Islet precursor cell (in vitro differentiated cells): ENCODE measurements at places on chromosomes 11 and 22.

GRCh38 chr11:9120664-9121468 is 29.5 kb upstream of the SCUBE2 start:
- peak; percentile 85 for DNase-seq

DNA sequence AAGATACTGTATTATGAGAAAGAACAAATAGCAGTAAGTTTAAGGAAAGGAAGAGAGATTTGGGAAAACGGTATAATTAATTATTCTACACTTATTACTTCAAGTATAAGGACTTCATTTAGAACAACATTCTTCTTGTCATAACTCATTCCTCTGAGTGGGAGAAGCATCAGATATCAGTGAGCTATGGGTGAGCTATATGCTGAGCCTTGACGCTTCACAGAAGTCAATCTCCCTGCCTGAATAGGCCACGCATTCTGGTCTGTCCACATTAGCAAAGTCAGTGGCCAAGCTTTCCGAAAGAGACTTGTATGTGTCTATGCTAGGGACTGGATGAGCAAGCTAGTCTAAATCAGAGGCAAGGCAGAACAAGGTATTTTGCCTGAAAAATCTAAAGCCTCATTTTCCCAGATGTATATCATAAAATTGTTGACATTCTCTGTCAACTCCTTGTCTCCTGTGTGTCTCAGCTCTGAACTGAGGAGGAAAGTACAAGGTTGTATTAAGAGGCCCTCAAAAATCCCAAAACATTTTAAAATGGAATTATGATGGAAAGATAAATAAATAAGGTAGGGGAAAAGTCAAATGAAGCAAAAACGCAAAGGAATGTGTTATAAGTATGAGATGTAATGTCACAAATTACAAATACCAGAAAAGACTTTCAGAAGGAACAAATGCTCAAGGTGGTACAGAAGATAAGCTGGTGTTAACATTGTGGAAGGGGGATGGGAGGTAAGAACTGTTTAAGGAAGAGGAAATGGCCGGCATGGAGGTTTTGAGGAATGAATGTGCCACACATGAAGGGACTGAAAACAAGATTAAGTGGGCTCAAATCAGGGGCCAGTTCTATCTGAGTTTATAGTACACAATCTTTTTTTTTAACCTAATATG is 1.4 kb downstream of the OR52N2 start:
- DNase-seq, result no peak

DNA sequence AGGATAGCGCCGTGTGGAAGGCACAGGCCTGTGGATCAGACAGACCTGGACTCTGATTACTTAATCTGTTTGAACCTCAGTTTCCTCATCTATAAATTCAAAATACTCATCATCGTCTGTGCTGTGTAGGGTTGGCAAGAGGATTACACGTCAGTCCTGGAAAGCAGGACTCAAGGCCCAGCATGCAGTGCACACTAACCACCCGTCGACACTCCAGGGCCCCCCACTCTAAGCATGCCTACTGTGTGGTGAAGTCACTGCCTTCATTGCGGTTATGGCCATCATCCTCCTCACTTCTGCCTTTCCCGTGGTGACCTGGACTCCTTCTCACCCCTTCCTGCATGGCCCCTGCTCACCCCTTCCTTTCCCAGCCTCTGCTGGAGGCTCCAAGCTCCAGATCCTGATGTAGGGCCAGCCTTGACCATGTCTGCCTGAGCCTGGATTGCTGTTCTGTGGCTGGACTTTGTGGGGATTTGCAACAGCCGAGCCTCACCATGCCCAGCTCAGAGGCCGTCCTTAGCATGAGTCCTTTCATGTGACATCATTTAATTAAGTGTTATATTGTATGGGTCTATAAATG is 1158.0 kb downstream of the TBC1D22A start:
- no peak for DNase-seq

- DNase-seq, result peak; percentile 79
Measured at GRCh38 chr22:30823015-30823370, 128.3 kb downstream of the OSBP2 start.

DNA sequence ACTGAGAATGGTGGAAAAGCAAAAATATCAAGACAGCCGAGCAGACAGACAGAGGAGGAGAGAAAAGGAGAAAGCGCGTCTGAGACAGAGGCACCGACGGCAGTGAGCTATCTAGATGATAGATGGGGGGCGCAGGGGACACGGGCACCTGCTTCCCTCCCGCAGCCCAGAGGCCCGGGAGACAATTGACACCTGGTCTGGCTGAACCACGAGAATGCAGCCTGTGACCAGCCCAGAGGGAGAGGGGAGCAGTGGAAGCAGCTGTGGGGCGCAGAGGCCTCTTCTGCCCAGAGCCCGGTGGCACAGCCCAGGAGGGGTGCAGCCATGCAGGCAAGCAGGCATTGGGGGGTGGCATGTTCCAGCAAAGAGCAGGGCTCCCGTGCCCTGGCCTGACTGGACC is 48.2 kb downstream of the ELFN2 start:
- DNase-seq, result no peak

- DNase-seq, result no peak
Measured at GRCh38 chr11:5581014-5581413, 337 bp downstream of the OR52B6 start.

- DNase-seq, result no peak
Measured at GRCh38 chr11:70063555-70063954, 14.6 kb upstream of the ANO1 start.

- DNase-seq, result no peak
Measured at GRCh38 chr22:20118300-20119020, 1.4 kb upstream of the TRMT2A start.

DNA sequence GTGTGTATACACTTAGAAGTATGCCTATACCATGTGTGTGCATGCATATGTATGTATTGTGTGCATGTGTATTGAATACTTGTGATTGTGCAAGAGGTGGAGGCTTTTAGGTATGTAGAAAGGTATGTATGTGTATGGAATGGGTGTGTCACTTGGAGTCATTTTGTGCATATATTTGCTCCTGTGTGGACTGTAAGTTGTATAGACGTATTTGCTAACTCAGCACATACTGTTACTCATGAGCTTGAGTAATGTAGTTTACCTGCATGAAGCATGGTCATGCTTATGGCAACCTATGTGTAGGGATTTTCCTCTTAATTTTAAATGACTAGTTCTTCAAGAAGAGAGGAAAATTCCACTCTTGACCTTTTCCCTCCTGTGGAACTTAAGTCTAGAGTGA is 507.6 kb upstream of the LARGE1 start:
- no peak for DNase-seq

GRCh38 chr11:60899977-60900376 is 6.4 kb downstream of the PRPF19 start:
- no peak for DNase-seq

- no peak for DNase-seq
Measured at GRCh38 chr11:66368484-66368883, 3.1 kb downstream of the SLC29A2 start.

DNA sequence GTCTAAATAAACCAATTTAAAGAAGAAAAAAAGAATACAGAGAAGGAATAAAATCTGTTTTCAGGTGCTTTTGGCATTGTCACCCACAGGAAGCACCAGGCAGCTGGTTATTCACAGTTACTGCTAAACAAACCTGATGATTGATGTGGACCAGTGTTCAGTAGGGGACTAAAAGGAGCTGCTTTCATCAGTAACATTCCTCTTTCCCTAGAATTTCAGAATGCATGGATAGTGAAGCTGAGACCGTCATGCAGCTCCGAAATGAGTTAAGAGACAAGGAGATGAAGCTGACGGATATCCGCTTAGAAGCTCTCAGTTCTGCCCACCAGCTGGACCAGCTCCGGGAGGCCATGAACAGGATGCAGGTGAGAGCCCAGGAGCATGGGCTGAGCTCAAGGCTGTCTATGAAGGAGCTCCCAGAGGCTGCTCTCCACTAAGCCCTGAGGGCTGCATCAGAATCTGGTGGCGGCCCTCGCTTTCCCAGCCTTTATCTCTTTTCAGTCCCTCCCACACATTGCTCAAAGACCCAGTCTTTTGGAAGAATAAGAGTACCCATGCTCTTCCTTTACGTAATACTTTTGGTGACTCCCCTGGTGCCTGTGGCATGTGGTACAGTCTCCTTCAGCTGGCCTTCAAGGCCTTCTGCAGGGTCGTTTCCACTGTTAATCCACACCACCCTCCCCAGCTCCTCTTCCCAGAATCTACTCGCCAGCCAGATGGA is 69.5 kb downstream of the DBX1 start:
- no peak for DNase-seq

GRCh38 chr11:44986315-44986714 is 35.6 kb upstream of the TP53I11 start:
- DNase-seq, result no peak

- DNase-seq, result no peak
Measured at GRCh38 chr22:43390872-43391271, 20.9 kb upstream of the MPPED1 start.

DNA sequence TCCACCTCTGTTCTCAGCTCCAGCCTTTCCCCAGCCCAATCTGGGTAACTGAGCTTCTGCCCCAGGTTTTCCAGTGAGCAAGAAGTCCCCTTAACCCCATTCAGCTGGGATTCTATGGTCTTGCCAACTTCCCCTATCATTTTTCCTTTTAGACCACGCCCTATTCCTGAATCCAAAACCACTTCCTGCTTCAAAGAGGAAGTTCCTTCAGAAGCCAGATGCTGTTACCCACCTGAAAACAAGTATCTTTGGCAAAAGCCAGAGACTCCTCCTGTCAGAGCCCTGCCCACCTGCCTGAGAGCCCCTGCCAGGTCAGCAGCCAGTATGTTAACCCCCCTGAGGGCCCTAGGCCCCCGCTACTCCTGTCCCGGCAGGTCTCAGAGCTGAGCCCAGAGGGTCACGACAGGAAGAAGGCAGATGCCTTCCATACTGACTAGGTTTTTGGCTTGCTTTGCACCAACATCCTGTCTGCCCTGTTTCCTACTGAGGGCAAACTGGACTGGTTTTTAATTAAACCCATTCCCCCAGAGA is 20.3 kb upstream of the MICAL2 start:
- peak; percentile 76 for DNase-seq

DNA sequence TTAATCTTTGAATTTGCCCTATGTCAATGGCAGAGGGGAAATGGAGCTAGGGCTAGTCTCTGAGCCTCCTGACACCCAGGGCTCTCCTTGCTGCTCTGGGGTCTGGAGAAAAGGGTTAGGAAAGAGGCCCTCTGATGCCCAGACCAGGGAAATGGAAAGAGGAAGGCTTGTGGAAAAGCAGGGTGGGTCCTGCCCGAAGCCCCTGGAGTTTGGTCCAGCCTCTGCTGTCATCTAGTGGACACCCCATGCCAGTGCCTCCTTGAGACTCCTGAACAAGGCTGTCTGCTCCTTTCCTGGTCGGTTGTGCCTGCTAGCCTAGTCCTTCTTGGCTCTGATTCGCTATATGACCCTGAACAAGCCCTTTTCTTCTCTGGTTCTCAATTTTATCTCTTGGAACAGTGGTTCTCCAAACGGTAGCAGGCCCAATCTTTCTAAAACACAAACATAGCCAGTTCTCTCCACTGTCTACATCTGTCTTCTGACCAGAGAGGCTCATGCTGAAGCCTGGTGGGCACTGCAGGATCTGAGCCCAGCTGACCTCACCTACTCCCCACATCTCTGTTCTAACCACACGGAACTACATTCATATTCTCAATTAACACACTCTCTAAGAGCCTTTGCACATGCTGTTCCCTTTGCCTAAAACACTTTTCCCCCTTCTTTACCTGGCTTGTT is 8.8 kb upstream of the PLA2G3 start:
- peak; percentile 92 for DNase-seq

DNA sequence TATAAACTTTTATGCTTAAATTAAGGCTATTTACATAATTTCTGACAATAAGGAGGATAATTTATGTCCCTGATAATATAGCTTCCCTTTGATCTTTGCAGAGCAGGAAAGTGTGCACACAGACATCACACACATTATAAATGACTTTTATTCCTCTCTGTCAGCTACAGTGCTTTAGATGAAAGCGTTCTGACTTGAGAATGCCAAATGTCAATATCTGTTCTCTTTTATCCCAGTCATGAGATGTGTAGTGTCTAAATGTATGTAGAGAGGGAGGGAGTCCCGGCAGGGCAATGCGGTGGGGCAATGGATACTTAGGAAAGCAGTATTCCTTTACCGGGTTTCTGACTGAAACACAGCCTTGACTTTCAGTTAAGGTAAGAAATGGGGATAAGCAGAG is 225.4 kb upstream of the CHORDC1 start:
- no peak for DNase-seq

- DNase-seq, result no peak
Measured at GRCh38 chr22:19767427-19768341, 7.1 kb downstream of the TBX1 start.

DNA sequence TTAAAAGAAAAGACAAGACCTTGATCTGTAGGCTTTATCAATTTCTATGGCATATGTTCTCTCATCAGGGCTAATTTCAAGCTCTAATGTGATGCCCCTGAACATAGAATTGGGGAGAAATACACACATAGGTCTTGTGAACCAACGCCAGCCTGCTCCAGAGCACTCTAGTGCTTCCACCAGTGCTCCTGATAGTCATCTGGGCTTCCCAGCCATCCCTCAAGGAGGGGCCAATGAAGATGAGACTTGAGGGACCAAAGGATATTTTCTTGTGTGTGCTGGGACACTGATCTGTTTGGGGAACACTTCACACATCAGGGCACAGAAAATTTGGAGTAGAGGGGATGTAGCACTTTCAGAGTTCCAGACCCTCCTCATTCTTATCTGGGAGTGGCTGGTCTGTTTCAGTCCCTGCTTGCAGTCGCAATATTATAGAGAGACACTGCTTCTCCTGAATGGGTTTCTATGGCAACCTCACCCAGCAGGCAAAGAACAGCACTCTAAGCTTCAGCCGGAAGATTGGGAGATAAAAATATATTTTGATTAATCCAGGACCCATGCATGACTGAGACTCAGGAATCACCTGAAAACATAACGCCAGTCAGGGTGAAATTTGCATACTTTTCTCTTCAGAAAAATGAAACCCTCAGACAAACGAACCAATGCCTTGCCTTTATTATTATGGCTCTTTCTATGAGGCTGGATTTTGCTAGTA is 28.4 kb upstream of the SCN3B start:
- no peak for DNase-seq

GRCh38 chr11:91800208-91800914 is 424.3 kb upstream of the FAT3 start:
- no peak for DNase-seq

DNA sequence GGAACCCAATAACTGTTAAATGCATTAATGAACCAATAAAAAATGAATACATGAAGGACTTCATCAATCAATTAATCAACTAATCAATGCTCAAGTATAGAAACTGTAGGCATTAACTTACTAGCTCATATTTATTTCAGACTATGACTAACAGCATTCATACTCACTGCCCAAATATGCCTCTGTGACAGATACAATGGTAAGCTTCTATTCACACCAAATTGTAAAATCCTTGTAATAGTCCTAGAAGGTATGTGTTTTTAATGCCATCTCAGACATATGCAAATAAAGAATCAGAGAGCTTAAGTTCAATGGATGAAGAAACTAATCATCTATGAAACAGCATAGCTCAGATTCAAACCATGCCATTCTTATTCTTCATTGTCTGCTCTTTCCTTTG is 1253.6 kb upstream of the TENM4 start:
- DNase-seq, result no peak
